ENCODE measurements at places on chromosomes 2 and 18.

GRCh38 chr2:115384399-115384798 is 942.0 kb downstream of the DPP10 start:
- DNase-seq: no peak

GRCh38 chr2:219495531-219496122 is 3.1 kb upstream of the GMPPA start:
- peak; percentile 16 for DNase-seq

DNA sequence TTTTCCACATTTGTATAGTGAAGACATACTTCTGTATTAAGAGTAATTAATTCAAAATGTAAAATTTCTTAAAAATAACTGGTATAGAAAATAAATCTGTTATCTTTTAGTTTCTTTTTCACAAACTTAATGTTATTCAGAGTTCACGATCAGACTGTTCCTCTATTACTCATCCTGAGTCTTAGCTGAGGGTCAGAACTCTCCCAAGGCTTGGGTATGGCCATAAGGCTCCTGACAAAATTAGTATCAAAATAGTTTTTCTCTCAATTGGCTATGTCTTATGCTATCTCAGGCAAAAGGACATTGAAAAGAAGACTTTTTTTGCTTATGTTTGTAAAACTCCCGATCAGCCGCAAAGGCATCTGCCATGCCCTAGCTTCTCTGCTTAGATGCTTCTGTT is 56.1 kb upstream of the NAB1 start:
- no peak for DNase-seq

GRCh38 chr2:42256505-42256904 is 87.4 kb downstream of the EML4 start:
- no peak for DNase-seq

DNA sequence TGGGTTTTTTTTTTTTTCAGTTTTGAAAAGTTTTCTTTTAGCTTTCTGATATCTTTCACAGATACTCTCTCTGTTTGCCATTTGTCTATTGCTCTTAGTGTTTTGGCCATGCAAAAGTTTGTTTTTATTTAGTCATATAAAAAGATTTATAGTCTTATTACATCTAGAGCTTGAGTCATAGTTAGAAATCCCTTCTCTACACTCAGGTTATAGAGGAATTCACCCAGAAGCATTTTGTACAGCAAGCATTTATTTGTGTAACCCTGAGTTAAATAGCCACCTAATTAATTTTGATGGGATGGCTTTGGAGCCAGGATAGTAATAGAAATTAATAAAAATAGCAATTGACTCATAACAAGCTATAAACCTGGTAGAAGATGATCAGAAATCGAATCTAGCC is 35.6 kb downstream of the ACTR2 start:
- DNase-seq: no peak

DNA sequence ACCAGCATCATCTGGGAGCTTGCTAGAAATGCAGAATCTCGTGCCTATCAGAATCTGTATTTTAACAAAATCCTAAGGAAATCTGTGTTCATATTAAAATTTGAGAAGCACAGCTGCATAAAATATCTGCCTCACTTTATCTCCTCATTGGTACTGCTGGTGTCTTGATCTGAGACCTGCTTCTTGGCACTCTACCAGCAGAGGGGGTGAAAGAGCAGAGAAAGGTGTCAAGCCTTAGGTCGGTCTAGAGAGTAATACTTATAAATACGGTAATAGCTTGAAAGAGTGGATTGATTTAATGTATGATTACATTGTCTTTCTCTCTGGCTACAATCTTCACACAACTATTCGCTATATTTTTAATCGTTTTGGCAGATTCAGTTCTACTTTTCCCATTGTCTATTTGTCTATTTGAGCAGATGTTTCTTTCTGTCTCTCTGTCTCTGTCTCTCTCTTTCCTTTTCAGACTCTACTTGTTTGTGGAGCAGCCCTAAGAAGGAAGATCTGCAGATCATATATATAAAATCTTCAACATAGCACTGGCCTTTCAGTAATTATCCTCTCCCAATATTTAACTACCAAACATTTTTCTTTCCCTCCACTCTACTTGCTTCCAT is 1.7 kb upstream of the GCG start:
- peak; percentile 25 for DNase-seq

- DNase-seq: no peak
These were observed 48.9 kb upstream of the IL1R2 start for GRCh38 chr2:101942851-101943250.

DNA sequence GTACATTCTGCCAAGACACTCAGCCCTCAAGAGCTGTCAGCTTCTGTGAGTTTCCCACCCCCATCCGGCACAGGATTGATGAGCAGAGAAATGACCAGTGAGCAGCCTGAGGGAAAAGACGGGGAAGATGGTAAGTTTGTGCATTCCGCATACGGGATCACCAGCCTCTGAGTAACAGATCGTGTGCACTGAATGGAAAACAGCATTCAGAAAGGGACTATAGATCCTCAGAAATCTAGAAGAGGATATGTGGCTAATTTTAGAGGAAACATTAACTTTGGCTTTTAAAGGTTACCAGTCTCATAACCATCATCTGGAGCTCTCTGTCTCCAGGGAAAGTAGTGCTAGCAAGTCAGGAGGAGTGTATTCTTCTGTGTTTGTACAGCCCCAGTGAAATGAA is 326.0 kb downstream of the TGIF1 start:
- DNase-seq: no peak

DNA sequence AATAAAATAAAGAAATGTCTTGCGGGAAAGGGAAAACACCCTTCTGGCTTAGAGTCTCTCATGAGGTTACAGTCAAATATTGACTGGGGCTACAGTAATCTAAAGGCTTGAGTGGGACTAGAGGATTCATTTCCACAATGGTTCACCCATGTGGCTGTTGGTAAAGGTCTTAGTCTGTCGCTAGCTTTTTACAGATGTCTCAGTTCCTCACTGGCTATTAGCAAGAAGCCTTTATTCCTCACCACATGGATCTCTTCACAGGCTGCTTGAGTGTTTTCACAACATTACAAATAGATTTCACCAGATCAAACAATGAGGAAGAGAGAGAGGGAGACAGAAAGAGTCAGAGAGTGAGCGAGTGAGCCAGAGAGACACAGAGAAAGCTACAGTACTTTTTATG is 8.3 kb upstream of the ZC3H15 start:
- DNase-seq: no peak

GRCh38 chr2:222410534-222410933 is 13.8 kb upstream of the SGPP2 start:
- DNase-seq: no peak

- DNase-seq: no peak
These were observed 111.5 kb upstream of the SH3BP4 start for GRCh38 chr2:234840336-234840735.

DNA sequence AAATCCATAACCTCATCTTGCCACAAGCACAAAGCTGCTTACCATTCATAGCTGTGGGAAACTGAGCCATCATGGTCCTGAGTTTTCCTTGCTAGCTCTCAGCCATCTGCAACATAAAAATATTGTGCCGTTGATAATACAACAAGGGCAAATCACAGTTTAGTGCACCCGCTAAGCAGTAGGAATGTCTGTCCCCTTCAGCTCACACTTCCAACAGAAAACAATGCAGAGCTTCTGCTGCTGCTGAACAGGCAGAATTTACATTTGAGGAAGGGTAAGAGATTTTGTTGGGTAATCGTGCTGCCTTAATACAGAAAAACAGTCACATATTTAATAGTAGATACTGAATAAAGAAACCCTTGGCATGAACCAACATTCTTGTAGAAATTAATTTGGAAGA is 32.3 kb downstream of the ITSN2 start:
- DNase-seq: no peak

DNA sequence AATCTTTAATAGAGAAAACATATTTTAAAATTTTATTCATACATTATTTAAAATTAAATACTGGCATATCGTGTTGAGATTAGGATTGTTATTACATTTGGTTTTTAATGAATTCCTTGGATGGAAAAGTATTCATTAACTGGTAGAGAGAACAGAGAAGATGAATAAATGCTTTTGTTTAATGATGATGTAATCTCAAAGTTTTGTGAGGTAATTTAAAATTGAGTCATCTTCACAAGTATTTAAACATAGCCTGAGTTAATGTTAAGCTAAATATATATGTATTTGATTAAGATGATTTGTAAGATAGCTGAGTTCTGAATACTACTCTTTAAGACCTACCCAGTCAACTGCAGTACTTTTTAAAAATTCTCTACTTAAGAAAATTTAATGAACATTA is 713.4 kb upstream of the VRK2 start:
- DNase-seq: no peak

DNA sequence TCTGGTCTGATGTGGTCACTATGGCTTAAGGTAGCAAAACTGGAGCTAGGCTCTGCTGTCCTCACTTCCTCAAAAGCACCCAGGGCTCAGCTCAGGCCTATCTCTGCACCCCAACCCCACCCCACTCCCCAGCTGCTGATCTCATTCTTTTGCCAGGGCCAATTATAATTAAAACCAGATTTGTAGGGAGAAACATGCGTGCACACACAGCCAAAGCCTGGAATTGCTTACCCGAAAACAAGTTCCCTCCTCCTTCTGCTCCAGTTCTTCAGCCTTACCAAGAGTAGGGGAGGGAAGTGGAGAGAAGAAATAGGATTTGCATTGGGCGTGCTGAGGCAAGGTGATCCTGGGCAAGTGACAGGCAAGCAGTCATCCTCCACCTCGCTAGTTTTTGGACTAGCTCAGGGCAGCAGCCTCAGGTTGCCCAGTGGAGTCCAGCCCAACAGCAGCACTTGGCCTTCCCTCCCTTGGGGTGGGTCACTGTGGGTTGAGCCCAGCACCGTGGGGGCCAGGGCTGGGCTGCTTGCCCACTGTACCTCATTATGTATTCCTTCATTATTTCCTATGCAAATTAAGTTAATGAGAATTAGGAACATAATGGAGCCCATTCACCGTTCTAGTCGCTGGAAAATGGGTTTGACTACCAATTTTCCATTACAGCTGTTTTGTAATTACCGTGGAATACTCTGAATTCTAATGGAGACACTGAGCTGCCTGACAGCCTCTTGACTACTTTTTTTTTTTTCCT is 199.1 kb upstream of the CELF4 start:
- no peak for DNase-seq

GRCh38 chr2:144583381-144583729 is 63.4 kb upstream of the ZEB2 start:
- no peak for DNase-seq

DNA sequence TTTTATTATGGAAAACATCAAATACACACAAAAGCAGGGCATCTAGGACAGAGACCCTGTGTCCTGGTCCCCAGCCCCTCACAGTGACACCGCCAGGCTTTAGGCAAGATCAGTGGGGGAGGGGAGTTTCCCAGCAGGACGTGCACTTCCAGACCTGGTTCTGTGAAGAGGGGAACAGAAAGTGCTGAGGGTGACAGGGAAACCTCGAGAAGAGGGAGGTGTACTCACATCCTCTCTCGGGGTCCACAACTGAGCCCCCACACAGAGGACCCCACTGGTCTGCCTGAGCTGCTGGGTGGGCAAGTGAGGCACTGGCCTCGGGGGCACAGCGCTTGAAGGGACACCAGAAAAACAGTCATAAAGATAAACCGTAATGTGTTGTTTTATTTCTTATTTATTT is 4.4 kb upstream of the GPR35 start:
- no peak for DNase-seq

DNA sequence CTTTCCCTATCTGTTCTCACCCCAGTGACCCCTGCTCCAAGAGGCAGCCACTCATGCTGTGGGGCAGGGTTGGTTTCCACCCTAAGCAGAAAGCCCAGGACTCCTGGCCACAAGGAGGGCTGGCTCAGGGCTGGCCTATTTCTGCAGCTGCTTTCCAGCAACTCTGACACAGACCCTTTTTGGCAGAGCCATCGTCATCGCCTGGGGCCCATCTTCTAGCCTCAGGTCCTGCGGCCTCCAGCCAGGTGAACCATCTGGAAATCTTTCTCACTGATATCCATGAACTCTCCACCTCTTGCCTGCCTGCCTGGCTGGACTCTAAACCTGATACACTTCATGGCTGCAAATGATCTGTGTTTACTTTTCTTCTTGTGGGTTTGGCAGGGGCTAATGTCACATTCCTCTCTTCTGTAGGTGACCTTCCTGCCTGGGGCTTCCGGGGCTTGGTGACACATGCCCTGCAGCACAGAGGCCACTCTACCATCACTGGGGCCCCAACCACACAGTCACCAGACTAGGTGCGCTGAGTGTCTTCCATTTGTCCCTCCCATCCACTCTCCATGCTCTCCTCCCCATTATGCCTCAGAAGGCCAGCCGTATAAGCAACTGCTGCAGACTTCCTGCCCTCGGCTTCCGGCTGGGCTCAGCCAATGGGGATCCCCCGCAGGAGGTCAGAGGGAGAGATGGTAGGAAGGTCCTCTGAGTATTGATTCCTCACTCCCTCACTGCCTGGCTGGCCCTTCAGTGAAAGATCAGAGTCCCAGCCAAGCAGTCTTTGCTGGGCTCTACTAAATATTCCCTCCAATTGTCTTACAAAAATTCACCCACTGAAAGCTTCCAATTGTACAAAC is 9.7 kb upstream of the COPS8 start:
- DNase-seq: no peak

GRCh38 chr2:26725521-26725820 is 32.9 kb downstream of the KCNK3 start:
- DNase-seq: no peak

DNA sequence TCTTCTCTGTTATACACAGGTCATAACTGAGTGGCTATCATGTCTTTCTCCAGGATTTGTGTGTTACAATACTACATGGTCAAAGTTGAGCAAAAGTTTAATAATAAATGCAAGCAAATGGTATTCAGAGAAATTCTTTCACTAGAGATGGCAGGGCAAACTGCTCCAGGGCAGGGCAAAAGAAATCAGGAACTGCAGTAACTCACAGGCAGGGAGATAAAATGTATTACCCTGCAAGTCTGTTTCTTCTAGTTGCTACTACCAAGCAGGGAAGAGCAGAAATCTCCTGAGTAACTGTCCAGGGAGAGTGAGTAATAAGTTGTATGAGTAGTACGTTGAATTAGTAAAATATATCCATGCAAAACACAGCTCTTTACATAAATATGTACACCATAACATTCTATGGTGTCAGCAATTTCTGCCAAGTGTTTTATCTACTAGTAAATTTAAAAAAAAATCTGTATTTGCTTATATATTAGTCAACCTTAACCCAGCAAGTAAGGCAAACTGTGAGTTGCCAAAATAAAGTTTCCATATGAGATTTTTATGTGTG is 404.1 kb downstream of the ZEB2 start:
- no peak for DNase-seq

DNA sequence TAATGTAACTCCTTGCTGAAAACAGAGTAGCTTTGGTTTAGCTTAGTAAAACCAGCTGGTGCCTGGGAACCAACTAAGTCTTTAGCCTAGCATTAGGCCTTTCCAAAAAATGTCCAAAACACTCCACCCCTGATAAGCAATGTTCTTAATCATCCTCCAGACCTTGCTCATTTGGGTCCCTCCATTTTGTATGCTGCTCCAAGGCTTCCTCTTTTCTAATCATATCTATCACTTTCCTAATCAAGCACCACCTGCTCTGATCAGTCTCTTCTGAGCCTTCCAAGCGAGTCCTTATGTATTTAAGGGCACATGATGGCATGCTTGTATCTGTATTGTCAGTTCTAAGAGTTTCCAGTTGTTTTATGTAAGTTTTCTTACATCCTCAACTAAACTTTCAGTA is 23.6 kb downstream of the THADA start:
- DNase-seq: no peak

GRCh38 chr2:106175086-106175850 is 18.8 kb downstream of the UXS1 start:
- DNase-seq: no peak

All from stimulated activated CD8-positive, alpha-beta memory T cell treated with anti-CD3 and anti-CD28 coated beads, Interleukin-7, amount 100 ng/mL, for 4 hours (primary cell).